ENCODE measurements at places on chromosomes 1 and 21.
A peak's percentile ranks its signal among the peaks of the same experiment; 100 is the strongest.

DNA sequence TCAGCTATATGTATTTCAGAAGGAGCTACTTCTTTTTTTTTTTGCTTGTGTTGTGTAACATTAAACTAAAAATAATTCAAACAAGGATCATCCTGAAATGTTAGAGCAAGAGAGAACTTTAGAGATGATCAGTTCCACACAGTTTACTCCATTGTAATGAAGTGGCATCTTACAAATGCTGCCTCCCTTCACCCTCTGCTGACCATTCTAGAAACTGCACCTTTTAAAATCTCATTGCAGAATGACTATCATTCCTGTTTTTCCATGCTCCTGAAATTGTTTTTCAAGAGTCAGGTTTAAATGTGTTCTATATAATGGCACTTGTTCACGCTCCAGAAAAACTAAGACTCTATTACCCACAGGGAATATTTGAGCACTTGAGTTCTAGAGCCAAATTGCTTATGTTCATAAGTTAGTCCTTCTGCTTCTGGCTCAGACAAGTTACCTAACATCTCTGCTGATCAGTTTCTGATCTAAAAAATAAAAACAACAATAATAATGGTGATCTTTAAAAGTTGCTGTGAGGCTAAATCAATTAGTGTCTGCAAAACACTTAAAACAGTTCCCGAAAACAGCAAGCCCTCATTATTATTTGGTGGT is 21.5 kb upstream of the SLC44A5 start:
- peak; percentile 10 for DNase-seq

- no peak for DNase-seq
These were observed 2.2 kb upstream of the SPRR4 start for GRCh38 chr1:152968248-152968647.

- DNase-seq = no peak
These were observed 420.1 kb downstream of the DISC1 start for GRCh38 chr1:232046451-232047306.

DNA sequence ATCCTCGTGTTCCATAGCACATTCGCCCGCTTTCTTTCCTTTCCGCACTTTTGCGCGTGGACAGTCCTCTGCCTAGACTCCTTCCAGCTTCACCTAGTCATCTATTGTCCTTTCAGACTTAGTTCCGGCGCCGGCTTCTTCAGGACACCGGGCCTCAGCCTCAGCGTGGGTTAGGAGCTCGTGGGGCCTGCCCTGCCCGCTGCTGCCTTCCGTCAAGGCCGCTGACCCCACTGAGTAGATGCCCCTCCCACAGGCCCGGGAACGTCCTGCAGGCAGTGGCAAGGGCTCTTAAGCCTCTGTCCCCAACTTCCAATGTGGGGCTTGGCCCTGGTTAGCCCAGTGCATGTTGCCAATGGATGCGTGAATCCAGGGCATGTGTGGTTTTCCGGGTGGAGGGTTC is 11.4 kb downstream of the DMRTB1 start:
- DNase-seq = no peak

GRCh38 chr1:93532780-93533378 is 85.0 kb downstream of the FNBP1L start:
- no peak for DNase-seq

DNA sequence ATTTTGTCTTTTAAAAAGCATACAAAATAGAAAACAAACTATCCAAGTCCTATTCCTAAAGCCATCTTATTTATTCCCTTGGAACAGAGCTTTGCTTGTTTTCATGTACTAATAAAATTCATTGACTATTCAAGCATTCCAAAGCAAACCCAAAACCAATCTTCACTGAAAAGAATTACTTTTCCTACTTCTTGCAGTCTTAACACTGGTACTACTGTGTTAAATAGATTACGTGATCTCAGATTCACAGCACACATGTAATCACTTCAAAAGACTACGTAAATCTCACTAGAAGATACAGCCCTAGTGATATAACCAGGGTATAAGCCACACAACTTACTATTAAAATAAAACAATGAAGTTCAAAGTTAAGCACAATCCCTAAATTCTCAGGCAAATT is 39.0 kb downstream of the ZZZ3 start:
- DNase-seq = no peak

GRCh38 chr1:228214921-228215662 is 7.2 kb downstream of the OBSCN start:
- DNase-seq = no peak
